Body of pancreas (tissue), 4 donors: ENCODE measurements at places on chromosomes 7 and 10. TPM values are rescaled to one million over a fixed set of nuclear protein-coding genes. Genes with fewer than 3 reads are reported as not detected.
A peak's percentile ranks its signal among the peaks of the same experiment; 100 is the strongest.

DNA sequence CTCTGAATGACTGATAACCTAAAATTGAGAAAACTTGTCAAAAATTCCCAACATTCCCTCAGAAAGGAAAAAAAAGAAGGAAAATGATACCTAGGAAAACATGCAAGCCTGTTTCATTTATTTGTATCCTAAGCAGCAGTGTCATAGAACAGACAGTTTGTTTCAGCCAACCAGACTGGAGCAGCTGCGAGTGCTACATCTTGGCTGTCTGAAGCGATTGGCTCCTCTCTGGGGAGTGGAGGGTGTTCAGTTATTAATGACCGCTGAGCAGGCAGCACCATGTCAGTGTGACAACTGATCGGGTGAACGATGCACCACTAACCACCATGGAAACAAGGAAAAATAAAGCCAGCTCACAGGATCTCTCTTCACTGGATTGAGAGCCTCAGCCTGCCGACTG is at the start of gene LRRN3:
Gene LRRN3, plus strand, starts transcription at position 282 of the 400 bp plus-strand sequence. CDS start 31,646 bp downstream, outside the sequence.
- DNase-seq = no peak

- DNase-seq = no peak
These were observed 123.8 kb downstream of the ARID5B start for GRCh38 chr10:62025134-62025794.

DNA sequence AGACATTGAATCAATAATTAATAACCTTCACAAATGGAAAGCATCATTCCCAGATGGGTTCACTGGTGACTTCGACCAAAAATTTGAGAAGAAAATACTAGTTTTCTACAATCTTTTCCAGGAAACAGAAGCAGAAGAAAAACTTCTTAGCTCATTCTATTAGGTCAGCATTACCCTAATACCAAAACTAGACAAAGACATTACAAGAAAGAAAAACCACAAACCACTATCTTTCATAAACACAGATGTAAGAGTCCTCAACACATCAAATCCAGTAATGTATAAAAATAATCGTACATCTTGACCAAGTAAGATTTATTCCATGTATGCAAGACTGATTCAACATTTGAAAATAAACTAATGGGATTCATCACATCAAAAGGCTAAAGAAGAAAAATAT is 64.0 kb upstream of the CDK1 start:
- no peak for DNase-seq

DNA sequence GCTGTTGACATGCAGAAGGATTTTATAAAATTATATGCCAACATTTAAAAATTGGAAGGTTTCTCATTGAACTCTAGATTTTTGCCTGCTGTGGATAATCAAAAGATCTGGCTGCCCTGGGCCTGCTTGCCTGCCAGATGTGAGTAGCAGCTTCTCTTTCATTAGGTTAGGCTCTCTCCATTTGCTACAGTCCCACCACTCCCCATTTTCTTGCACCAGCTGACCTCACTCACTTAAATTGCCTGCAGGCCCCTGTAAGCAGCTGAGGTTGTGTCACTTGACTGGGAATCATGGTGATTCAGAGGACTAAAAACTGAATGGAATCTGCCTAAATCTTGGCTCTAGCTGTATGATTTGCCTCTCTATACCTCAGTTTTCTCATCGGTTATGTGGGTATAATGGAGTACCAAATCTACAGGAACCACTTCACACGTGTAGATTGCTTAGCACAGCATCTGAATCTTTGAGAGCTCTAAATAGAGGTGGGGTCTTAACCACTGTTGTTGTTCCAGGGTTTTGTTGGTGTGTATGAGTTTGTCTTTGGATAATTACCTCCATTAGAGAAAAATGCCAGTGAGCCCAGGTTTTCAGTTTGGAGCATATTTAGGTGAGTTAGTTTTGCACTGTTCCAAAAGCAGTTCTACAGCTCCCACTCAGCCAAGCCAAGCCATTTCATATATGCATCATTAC is 18.6 kb upstream of the RAPGEF5 start:
- DNase-seq = no peak

DNA sequence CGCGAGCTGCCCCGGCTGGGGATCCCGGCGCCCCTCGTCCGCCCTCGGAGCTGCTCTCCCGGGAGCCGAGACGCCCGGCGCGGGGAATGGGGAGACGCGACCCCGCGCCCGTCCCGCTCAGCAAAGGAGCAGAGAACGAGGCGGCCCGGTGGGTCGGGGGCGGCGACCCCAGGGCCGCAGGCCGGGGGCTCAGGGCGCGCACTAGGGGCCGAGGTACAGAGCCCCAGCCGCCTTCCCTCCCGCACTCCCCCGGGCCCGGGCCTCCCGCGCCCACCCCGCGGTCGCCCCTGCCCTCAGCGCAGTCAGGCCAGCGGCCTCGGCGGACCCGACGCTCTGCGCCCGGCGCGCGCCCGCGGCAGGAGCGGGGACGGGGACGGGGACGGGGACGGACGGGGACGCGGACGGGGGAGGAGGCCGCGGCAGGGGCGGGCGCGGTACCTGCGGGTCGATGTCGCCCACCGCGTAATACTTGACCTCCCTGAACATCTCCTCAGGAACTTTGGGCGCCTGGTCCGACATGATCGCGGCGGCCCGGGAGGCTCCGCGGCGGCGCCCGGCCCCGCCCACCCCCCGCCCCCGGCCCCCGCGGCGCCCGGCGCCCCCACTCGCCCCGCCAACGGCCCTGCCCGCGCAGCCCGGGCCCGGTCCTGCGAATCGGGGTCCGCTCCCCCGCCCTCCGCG is 373 bp downstream of the PAXIP1 start:
- DNase-seq = peak; percentile 50

DNA sequence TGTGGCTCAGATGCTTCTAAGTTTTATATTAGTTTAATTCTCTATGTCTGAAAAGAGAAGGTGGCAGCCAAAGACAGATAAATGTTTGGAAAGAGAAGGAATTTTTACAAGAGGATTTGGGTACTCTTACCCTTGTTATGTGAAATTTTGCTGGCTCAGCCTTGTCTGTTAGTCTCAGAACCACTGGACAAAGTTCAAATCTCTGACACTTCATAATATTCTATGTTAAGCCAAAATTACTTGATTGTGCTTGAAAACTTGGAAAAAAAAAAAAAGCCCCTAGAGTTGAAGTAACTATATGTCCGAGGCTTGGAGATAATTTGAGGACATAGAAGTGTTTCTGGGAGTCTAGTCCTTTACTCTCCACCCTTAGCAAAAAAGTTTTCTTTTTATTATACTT is 1079.3 kb upstream of the LRRTM3 start:
- no peak for DNase-seq

DNA sequence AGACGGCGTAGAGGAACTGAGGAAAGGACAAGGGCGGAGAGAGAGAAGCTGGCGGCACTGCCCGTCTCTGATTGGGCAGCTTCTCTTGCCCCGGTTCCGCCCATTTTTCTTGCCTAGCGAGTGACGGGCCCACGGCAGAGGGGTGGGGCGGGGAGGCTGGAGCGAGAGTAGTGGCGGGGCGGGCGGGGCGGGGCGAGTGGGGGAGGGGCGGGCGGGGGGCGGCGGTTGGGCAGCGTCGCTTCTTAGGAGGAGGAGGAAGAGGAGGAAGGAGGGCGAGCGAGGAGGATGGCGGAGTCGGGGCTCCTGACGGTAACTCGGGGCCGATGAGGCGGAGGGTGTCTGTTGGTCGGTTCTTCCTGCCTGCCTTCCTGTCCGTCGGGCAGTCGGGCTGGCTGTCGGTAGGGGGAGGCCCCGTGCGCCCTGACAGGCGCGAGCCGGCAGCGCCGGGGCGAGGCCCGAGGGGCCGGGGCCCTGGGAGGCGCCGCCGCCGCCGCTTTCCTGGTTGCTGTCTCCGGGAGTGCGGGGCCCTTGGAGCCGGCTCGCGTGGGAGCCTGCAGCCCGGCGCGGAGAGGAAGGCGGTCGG is at the start of gene SHOC2:
Gene SHOC2, plus strand, starts transcription at position 256 of the 583 bp plus-strand sequence. CDS start 44,755 bp downstream, outside the sequence.
- DNase-seq = peak; percentile 100

DNA sequence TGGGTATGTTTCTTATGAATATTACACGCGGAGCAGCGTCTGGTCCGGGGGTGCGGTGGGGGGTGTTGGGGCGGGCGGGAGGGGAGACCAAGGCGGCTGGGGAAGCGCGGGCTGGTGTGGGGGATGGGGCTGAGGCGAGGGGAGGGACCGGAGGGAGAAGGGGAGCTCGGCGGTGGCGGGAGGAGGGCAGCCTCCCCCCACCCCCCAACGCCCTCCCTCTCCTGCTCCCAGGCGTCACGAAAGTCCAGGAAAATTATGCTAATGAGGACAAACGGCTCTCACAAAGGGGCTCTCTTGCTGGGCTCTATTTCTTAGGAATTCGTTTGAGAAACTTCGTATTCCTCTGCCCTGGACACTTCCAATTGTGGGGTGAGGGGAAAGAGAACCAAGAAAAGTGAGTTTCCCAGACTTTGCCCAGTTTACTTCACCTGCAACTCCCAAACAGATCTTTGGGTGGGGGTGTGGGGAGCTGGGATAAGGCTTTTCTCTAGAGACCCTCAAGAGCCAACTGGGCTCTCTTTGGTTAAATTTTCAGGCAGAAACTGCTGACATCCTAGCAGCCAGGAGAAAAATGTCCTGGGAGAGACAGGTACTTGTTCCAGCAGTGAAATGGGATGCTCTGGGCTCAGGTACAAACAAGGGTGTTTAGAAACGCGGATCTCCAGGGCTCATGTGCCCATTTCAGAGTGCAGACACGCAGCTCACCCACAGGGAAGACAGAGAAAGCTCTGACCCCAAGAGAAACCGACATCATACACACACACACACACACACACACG is 11.7 kb upstream of the HOXA2 start:
- no peak for DNase-seq

GRCh38 chr7:130622866-130623265 is 45.7 kb downstream of the COPG2 start:
- no peak for DNase-seq

DNA sequence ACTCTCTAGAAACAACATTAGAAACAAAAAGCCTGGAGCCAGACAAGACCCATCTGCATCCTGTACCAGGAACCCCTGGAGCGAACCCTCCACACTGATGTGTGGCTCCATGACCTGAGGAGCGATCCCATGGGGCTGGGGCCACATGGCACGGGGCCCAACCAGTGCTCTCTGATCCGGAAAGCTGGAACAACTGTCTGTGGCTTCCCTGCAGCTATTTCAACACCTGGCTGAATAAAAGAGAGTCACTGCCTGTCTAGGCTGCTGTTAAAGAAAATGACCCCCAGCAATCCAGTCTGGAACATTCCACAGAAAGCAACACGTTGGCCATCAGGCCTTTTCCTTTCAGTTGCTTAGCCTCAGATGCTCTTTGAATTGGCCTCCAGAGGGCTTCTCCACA is 20.9 kb downstream of the UROS start:
- DNase-seq = no peak

DNA sequence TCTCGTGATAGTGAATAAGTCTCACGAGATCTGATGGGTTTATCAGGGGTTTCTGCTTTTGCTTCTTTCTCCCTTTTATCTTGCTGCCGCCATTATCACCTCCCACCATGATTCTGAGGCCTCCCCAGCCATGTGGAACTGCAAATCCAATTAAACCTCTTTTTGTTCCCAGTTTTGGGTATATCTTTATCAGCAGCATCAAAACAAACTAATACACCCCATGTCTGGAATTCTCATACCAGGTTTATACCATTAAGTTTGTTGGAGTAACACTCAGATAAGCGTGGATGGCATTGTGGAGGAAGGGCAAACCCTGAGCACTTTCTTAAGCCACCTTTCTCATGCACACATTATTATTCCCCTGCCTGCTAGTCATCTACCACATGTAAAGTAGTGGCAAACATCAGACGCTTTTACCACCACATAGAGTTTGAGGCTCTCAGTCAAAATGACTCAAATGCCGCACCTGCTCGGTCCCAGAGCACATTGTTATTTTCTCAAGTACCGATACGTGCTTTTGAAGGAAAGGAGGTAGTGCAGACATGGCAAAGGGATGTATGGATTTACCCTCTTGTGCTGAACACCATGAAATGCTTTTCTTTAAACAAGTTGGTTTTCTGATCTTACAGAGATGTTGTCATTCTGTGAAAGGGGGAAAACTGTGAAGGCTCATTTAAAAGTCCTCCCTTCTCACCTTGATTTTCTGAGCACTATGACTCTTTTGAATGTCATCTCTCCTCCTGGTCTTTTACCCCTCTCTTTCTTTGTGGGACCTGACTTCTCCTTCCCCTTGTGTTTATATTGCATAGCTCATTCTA is 429.7 kb downstream of the EXOC4 start:
- DNase-seq = no peak

GRCh38 chr10:116848032-116848943 is 1.0 kb upstream of the ENO4 start:
- DNase-seq = no peak

DNA sequence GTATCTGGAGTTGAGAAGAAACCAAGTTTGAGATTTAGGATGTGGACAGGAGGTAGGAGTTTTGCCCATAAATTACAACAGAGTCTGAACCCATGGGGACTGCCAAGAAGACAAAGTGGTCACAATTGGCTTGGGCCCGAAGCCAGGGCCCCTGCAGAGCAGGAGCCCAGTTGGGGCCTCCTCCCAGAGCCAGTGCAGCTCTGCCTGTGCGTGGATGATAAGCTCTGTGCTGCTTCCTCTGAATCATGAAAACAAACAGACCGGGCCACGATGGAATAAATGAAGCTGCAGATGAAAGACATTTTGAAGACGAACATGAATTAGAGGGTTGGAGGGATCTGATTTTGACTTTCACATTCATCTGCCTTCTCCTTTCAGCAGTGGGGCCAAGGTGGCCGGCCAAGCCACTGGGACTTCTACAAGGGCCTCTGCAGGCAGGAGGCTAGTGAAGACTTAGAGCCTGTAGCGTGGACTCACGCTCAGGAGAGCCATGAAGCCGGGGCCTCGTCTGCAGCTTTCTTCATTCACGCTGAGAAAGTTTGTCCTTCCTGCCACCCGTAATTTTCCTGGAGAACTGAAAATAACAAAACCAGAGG is 156.8 kb upstream of the LYZL1 start:
- peak; percentile 21 for DNase-seq

PRSS58 gene
- not detected for total RNA-seq

NODAL gene
- total RNA-seq = not detected
